ENCODE measurements at places on chromosomes 3 and 15. TPM values are rescaled to one million over a fixed set of nuclear protein-coding genes. Genes with fewer than 3 reads are reported as not detected.

DNA sequence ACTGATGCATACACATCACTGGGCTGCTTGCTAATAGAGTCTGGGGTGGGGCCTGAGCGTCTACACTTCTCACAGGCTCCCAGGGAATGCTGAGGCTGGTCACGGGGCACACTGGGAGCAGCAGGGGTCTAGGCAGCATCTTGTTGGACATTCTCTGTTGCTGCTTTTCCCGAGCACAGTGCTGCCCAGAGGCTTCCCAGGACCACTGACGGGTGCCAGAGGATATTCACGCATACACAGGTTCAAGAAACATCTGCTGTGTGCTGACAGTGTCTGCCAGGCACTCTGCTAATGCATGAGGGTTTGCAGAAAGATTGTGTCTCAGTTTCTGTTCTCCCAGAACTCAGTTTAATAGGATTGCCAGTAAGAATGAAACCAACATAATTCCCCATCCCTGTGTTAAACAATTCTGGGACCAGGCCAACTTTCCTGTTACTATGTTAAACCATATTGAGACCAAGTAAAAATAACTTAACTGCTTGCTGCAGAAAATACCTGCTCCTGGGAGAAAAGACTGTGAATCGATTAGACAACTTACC lies 23.9 kb upstream of the BCL2L10 start:
- H3K27ac ChIP-seq, result no peak overlapping the region
- H3K4me1 ChIP-seq, result peaks cover 10% of the 10 kb centered on the region
- no peak overlapping the region for H3K4me3 ChIP-seq

DNAH1 gene
- total RNA-seq, result 3.7 TPM

GRCh38 chr15:64237677-64238076 lies 74.9 kb upstream of the PPIB start:
- no peak overlapping the region for H3K4me3 ChIP-seq
- H3K27me3 ChIP-seq, result no peaks in the 10 kb centered on the region
- no peaks in the 10 kb centered on the region for H3K36me3 ChIP-seq
- no peak overlapping the region for H3K27ac ChIP-seq
- peaks cover 11% of the 10 kb centered on the region for H3K4me1 ChIP-seq

ATP2B2 gene
- 0.62 TPM for total RNA-seq

DNA sequence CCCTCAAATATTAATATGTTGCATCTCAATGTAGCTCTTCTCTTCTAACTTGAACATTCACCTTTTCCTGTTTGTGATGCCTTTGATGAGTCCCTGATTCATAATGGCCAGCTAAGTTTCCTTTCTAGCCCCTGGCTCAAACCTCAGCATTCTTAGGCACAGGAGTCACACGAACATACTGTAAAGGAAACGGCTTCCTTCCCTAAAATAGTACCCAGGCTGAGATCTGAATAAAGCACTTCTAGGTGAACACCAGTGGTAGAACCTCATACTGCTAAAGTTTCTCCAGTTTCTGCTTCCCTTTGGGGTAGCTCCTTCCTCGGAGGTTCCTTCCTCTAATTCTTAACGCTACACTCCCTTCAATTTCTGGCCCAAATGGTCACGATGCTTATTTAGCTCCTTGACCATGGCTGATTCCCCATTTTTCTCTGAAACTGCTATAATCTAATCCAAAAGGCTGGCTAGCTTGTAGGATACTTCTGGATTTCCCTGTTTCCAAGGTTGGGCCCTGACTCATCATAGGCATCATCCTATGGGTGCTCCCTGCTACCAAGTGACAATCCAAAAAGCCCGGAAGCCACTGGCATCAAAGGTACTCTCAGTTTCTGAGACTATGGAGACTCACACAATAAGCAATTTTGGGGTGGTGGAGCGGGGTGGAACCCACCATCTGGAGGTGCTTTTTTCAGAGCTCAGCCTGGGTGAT lies 2.4 kb downstream of the ANAPC13 start:
- no peaks in the 10 kb centered on the region for H3K27me3 ChIP-seq
- H3K36me3 ChIP-seq, result peaks cover 24% of the 10 kb centered on the region
- peak overlapping the region; percentile 53 for H3K27ac ChIP-seq
- H3K4me3 ChIP-seq, result no peak overlapping the region

GRCh38 chr15:37261685-37262084 lies 161.3 kb upstream of the MEIS2 start:
- no peak overlapping the region for H3K27ac ChIP-seq
- H3K27me3 ChIP-seq, result no peaks in the 10 kb centered on the region
- no peaks in the 10 kb centered on the region for H3K4me1 ChIP-seq
- no peaks in the 10 kb centered on the region for H3K36me3 ChIP-seq
- no peak overlapping the region for H3K4me3 ChIP-seq

- H3K27ac ChIP-seq, result peak overlapping the region; percentile 50
- H3K27me3 ChIP-seq, result peaks cover 86% of the 10 kb centered on the region
- H3K36me3 ChIP-seq, result no peaks in the 10 kb centered on the region
- peak overlapping the region; percentile 86 for H3K4me3 ChIP-seq
- DNase-seq, result no peak
Measured at GRCh38 chr15:37100966-37101215, 542 bp upstream of the MEIS2 start.

DNA sequence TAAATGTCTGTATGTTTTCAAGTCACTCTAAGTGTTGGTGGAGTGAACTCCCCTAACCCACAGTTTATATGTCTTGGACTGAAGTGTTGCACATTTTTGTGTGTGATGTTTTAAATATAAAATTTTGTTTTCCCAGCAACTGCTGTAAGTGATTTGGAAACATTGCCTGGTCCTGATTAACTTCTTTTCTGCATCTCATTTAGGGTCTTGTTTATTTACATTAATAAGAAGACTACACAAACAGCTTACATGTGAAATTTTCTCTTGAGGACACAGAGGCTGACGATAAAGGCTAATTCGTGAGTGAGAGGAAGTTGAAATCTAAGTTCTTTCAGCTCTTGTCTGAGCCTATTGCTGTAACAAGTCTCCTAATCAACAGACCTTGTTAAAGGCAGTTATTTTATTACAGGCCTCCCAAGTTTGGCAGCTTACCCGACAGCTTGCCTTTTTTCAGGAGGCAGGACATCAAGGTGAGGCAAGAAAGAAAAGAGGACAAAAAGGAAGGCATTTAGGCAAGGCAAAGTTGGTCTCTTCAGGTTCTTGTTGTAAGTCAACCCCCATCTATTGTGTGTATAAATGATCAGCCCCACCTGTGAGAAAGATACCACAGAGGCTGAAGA lies 177.7 kb upstream of the NR2E3 start:
- H3K4me3 ChIP-seq, result no peak overlapping the region
- no peak for DNase-seq
- H3K4me1 ChIP-seq, result peaks cover 55% of the 10 kb centered on the region
- H3K27ac ChIP-seq, result no peak overlapping the region
- H3K27me3 ChIP-seq, result no peaks in the 10 kb centered on the region

GRCh38 chr15:57036352-57036751 lies 117.9 kb downstream of the TCF12 start:
- DNase-seq, result no peak
- no peak overlapping the region for H3K4me3 ChIP-seq
- no peaks in the 10 kb centered on the region for H3K36me3 ChIP-seq
- peaks cover 77% of the 10 kb centered on the region for H3K4me1 ChIP-seq

GRCh38 chr3:100833483-100833882 lies 124.2 kb downstream of the TFG start:
- no peaks in the 10 kb centered on the region for H3K27me3 ChIP-seq
- peaks cover 8% of the 10 kb centered on the region for H3K4me1 ChIP-seq
- no peaks in the 10 kb centered on the region for H3K36me3 ChIP-seq
- H3K4me3 ChIP-seq, result no peak overlapping the region
- DNase-seq, result no peak
- H3K27ac ChIP-seq, result no peak overlapping the region

EFHB gene
- 0.46 TPM for total RNA-seq

DNA sequence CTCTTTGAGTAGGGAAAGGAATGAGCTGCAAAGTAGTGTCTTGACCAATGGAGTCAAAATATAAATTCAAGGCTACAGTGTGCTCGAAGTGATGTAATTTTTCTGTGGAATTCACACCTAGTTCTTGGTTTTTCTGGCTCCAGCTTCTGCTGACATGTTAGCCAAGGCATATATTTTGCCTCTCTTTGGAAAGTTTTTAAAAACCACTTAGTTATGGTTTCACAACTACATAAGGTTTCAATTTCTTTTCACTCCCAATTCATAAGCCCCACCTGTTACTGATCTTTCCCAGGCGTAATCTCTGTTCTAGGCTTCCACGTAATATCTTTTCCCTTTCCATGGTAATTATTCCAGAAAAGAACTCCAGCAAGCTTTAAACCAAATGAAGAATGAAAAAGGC lies 46.9 kb downstream of the GADL1 start:
- H3K4me1 ChIP-seq, result 0 out of 2 replicates have a peak, but pooled peaks cover 3% of the 10 kb centered on the region
- H3K27me3 ChIP-seq, result no peaks in the 10 kb centered on the region
- H3K4me3 ChIP-seq, result no peak overlapping the region
- no peaks in the 10 kb centered on the region for H3K36me3 ChIP-seq
- H3K27ac ChIP-seq, result no peak overlapping the region

DNA sequence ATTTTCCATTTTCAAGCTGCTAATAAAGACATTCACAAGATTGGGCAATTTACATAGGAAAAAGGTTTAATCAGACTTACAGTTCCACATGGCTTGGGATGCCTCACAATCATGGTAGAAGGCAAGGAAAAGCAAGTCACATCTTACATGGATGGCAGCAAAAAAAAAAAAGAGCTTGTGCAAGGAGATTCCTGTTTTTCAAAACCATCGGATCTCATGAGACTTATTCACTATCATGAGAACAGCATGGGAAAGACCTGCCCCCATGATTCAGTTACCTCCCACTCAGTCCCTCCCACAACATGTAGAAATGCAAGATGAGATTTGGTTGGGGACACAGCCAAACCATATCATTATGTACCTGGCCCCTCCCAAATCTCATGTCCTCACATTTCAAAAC lies 202.0 kb downstream of the FNDC3B start:
- H3K36me3 ChIP-seq, result peaks cover 54% of the 10 kb centered on the region
- no peak for DNase-seq
- H3K4me1 ChIP-seq, result peaks cover 4% of the 10 kb centered on the region
- no peak overlapping the region for H3K4me3 ChIP-seq

DNA sequence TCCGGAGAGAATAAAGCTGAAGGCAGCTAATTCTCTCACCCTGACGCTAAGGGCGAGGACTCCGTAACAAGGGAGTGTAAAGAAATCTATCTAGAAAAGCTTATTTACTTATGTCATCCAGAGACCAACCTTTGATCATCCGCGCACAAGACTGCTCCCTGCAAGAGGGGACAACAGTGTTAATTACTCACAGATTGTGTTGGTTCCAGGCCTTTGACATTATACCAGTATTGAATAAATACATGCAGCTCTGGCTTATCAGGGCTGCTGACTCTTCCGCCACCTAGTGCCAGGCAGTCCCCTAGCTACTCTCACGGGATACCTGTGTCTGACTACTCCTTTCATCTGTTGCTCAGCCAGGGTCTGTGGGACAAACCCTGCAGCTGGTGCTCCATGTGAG lies 211.7 kb downstream of the DTWD1 start:
- peaks cover 6% of the 10 kb centered on the region for H3K4me1 ChIP-seq
- peak; percentile 53 for DNase-seq
- peaks cover 5% of the 10 kb centered on the region for H3K27me3 ChIP-seq
- H3K36me3 ChIP-seq, result peaks cover 7% of the 10 kb centered on the region

GOLGA6L10 gene
- total RNA-seq, result 5.1 TPM

CCR5 gene
- total RNA-seq, result 0.09 TPM

DNA sequence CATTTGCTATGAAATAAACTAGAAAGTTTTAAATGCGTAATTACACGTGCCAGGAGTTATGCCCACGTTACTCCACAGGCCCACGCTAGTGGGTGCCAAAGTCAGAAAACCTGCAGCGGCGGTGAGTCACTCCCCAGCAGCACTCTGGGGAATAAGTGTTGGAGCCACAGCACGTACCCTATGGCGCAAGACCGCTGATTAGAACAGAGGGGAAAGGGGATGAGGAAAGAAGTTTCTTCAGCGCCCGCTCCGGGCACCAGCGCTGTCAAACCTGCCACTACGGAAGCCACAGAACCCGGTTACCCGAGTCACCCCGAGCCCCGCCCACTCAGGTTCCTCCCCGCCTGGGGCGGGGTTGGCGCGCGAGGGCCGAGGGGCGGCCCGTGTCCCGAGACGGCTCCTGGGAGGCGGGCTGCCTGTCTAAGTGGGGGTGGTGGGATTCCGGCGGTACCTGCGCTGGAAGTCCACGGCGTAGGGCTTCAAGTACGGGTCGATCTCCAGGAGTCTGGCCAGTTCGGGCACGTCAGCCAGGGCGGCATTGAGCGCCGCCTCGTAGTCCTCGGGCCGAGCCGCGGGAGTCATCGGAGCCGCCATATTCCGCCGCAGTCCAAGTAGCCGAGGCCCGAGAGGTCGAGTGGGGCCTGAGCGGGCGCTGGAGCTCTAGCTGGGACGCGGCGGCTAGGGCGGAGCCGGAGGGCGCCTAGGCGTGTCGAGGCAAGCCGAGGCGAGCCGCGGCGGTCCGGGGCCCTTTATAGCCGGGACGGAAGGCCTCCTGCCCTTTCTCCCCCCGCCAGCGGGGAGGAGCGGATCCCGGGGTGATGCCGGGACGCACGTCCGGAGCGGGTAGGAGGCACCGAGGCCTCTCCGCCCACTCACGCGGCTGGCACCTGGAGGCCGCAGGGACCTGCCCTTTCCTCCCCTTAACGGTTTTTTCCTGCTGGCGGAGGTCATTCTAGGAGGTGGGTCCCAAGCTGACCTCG lies at the start of gene GBE1:
GBE1 (minus strand) TSS at position 722 of the 980 bp plus-strand sequence; CDS start at position 594, 128 bp downstream.
- H3K4me1 ChIP-seq, result peaks cover 29% of the 10 kb centered on the region
- peak within 1 kb of the TSS; percentile 88 for H3K4me3 ChIP-seq
- H3K36me3 ChIP-seq, result peaks cover 14% of the 10 kb centered on the region
- peak; percentile 86 for DNase-seq
- H3K27ac ChIP-seq, result peak within 1 kb of the TSS; percentile 97
- H3K27me3 ChIP-seq, result no peaks in the 10 kb centered on the region

GRCh38 chr3:179027326-179027900 lies 44.2 kb downstream of the ZMAT3 start:
- H3K4me1 ChIP-seq, result peaks cover 5% of the 10 kb centered on the region
- no peaks in the 10 kb centered on the region for H3K27me3 ChIP-seq
- no peak for DNase-seq

- no peak for DNase-seq
- H3K36me3 ChIP-seq, result peaks cover 4% of the 10 kb centered on the region
- H3K27me3 ChIP-seq, result no peaks in the 10 kb centered on the region
Measured at GRCh38 chr3:58416191-58416590, 17.4 kb downstream of the PDHB start.

SPINT1 gene
- 144 TPM for total RNA-seq

- H3K27me3 ChIP-seq, result no peaks in the 10 kb centered on the region
- no peak overlapping the region for H3K27ac ChIP-seq
- no peak for DNase-seq
- peaks cover 16% of the 10 kb centered on the region for H3K4me1 ChIP-seq
- no peaks in the 10 kb centered on the region for H3K36me3 ChIP-seq
- no peak overlapping the region for H3K4me3 ChIP-seq
Measured at GRCh38 chr3:10467904-10468612, 37.3 kb downstream of the ATP2B2 start.

GOLGA8M gene
- 0.39 TPM for total RNA-seq

MYLK gene
- total RNA-seq, result 10.8 TPM

GRCh38 chr15:70198441-70199123 lies 100.9 kb upstream of the TLE3 start:
- no peak for DNase-seq
- no peak overlapping the region for H3K4me3 ChIP-seq
- H3K27me3 ChIP-seq, result no peaks in the 10 kb centered on the region
- no peak overlapping the region for H3K27ac ChIP-seq

GRCh38 chr15:59862191-59863155 lies 141.6 kb upstream of the FOXB1 start:
- DNase-seq, result no peak
- no peak overlapping the region for H3K27ac ChIP-seq
- no peaks in the 10 kb centered on the region for H3K36me3 ChIP-seq
- no peaks in the 10 kb centered on the region for H3K27me3 ChIP-seq
- H3K4me1 ChIP-seq, result peaks cover 10% of the 10 kb centered on the region

All from WTC11 (cell line).